ENCODE measurements at places on chromosomes 1 and 21.

DNA sequence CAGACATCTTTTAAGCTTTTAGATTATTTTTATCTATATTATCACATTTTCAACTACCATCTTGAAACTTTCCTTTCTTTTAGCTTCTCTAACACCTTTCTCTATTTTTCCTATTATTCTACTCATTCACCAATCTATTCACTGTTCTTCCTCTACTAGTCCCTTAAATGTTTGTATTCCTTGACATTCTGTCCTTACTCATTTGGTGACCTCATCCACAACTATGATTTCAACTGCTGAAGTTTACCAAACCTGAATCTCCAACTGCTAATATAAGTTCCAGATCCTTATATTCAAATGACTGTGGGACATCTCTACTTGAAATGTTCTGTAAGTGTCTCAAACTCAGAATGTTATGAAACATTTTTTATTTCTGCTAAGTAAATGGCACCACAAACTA, 49.2 kb downstream of the TUT4 start:
- DNase-seq, result no peak

- no peak for DNase-seq
Observed at GRCh38 chr1:211468595-211468994, 23.4 kb downstream of the RD3 start.

DNA sequence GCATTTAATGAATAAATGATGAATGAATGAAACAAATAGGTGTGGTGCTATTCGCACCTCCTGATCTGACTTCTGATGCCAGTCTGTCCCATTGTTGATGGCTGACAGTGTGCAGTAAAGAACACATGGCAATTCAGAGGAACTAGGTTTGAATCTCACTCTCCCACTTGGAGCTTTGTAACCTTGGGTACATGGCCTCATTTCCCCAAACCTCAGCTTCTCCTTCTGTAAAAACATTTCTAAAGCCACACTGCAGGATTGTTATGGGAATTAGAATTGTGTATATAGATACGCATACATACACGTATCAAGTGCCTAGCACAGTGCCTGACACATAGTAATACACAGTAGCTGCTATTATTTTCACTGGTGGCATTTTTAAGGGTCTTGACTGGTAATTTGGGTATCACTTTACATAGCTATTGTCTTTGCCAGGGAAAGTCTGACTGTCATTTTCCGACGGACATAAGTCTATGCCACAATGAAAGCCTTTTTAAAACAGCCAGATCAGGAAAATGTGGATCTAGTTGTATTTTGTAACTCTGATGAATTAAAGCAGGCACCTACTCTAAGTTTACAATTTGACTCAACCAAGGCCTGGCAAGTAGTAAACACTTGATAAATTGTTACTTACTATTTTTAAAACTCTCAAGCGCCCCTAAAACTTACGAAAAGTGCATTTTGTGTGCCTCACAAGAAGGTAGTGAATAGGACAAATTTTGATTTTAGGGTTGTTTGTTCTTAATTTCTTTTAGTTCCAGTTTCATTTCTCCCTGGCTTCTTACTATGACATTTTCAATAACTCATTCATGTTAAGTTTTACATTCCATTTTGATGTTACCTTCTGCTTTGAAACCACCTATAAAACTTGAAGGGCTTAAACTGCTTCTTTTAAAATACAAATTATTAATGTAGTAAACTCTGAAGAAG, 164.4 kb downstream of the SDCCAG8 start:
- no peak for DNase-seq

- DNase-seq, result no peak
Observed at GRCh38 chr1:180280617-180281016, 50.6 kb downstream of the LHX4 start.

DNA sequence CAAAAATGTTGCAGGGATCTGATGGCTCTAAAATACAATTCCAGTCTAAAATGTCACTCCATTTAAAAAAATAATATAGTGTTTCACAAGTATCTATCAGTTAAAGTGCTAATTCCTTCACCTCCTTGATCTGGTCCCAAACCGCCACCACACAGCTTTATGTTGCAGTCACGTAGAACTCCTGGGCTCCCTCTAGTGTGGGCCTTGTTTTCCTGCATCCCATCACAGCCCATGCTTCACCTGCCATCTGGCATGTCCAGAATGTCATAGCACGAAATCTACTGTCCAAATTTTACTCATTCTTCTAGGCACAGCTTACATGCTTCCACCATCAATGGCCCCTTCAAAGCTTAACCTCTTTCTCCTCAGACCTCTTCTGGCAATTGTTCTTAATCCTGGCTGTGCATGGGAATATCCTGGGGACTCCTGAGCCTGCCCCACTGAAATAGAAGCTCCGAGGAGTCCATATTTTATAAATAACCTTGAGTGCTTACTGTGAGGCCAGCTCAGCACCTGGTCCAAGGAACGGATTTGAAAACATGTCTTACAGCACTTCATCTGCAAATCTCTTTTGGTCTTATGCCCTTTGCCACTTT, 15.5 kb downstream of the FYB2 start:
- DNase-seq, result no peak

GRCh38 chr1:193794239-193794638, 607.8 kb upstream of the B3GALT2 start:
- no peak for DNase-seq

GRCh38 chr1:3564921-3565831, 46.1 kb downstream of the MEGF6 start:
- DNase-seq, result peak; percentile 35

DNA sequence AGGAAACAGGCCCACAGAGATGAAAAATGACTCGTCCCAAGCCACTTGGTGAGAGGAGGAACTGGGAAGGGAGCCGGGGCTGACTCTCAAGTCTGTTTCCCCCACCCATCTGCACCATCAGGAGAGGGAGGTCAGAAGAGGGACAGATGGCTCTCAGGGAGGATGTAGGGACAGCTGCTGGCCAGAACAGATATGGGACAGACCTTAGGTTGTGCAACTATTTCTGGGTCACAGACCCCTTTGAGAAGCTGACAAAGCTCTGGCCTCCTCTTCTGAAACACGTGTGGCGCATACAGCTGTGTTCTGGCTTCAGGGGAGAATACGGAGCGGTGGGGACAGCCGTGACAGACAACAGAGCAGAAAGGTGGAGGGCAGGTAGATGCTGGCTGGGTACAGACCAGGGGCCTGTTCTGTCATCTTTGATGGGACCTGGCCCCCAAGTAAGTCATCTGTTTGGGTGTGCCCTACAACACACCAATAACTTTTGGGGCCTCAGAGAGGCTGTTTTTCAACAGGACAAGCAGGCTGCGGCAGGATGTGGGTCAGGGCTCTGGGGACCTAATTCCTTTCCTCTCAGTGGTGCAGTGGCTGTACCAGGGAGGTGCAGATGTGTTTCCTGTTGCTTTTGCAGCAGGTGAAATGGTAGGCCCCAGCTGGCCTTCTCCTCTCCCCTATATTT, 7.3 kb downstream of the SH3BGRL3 start:
- DNase-seq, result peak; percentile 66

DNA sequence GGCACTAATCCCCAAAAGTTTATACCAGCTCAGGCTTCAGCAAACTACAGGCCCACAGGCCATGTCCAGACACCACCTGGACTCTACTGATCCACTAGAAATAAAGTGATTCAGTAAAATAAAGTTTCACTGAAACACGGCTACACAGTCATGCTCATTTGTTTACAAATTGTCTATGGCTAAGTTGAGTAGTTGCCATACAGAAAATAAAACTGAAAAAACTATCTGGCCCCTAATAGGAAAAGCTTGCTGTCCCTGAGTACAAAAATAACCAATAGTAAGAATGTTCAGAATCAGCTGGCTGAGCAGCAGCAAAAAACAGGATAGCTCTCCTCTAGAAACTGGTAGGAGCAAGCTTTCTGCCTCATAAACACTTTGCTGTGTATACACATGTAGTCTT, 221.5 kb downstream of the RERE start:
- DNase-seq, result no peak

- DNase-seq, result no peak
Observed at GRCh38 chr1:173190101-173190936, 16.8 kb downstream of the TNFSF4 start.

- DNase-seq, result no peak
Observed at GRCh38 chr1:54289712-54290233, 89.8 kb downstream of the MRPL37 start.

- DNase-seq, result no peak
Observed at GRCh38 chr1:223041481-223041880, 101.6 kb downstream of the TLR5 start.

- DNase-seq, result no peak
Observed at GRCh38 chr1:73903092-73903491, 294.9 kb downstream of the LRRIQ3 start.

GRCh38 chr1:15095496-15095875, 58.1 kb upstream of the TMEM51 start:
- DNase-seq, result no peak
